NCI-H2171 (cell line): ENCODE measurements at places on chromosomes 7 and 10.

DNA sequence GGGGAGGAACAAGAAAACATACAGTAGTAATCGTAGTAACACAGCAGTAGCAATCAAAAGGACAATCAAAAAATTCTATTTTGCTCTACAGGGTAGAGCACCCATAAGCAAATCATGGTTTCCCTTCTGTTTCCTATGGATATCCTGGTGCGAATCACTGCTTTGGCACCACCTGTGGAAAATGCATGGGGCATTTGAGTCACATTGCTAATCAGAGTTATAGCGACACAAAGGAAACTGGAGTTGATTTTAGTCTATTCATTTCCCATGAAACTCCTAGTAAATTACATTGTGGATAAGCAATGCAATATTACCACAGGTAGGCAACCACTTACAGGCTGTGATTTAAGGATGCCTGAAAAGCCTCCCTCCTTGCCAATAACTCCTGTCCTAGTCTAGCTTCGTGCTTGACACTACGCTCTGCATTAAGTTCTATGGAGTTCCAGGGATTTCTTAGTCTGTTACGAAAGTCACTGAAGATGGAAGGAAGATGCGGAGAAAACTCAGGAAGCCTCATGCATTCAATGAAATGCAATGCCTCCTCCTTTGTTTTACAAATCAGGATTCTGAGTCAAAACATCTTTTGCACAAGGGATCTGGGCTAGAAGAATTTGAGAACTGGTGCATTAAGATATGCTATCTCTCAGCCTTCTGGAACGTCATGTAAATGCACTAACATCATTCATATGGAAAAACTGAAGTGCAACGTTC, 188.4 kb downstream of the DGKI start:
- DNase-seq: no peak

DNA sequence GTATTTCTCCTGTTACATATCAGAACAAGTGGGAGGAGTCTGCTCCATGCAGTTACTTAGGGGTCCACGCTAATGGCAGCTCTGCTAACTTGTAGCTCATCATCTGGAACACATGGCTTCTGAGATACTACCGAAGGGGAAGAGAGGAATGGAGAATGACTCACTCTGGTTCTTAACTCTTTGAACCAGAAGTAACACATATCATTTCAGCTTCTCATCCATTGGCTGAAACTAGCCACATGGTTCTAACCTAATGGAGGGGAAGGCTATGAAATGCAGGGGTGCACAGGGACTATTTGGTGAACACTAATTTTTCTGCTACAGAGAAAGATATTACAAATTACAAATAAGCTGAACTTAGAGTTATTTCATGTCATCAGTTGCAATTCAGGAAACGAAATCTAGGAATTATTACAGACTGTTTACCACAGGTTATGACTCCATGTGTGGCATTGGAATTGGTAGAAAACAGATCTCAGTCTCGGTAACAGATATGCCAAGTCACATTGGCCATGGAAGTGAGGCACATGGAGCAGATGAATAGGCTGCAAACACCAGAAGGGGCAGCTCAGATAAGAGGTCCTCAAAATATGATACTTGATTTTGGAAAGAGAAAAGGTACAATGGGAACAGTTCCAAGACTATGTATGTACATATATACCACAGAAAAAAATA, 9.4 kb upstream of the KAT6B start:
- DNase-seq: no peak

DNA sequence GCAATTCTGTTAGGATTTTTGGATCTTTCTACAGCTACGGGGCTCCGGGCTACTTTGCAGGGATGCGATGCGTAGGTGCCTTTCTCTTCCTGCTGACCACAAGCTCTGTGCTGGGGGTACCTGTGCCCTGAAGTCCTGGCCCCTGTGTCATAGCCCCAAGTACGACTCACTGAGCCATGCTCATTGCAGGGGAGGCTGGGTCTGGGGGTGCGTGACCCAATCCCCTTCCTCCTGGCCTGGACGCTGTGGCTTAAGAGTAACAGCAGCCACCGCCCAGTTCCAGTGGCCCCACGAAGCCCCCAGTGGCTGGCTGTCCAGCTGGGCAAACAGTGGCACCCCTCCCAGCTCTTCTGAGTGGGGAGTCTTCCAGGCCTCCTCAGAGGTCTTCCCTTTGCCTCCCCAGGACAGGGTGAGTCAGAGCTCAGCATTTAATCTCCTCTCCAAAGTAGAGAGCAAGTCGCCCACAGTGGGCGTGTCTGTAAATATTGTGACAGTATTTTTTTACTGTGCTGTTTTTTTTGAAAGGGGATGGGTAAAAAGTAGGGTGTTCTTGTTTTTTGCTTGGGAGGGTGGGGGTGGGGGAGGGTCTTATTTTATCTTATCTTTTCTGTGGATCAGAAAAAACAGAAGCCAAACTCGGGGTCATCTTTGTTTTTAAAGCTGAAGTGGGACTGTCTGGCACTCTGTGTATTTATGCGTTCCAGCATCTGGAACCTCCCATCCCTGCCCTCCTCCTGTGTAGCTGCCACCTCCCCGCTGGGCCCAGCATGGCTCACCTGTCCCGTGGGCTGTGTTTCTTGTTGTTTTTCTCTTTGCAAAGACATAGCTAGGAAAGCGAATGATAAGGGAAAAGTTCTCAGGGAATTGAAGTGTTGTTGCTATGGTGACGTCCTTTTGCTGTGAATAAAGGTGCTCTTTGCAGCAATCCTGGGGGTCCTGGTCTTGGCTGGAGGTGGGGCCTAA, 8.2 kb downstream of the LFNG start:
- no peak for DNase-seq

- no peak for DNase-seq
Observed at GRCh38 chr7:150431839-150432658, 18.4 kb upstream of the GIMAP8 start.

- no peak for DNase-seq
Observed at GRCh38 chr7:127807829-127808228, 155.8 kb downstream of the SND1 start.

- no peak for DNase-seq
Observed at GRCh38 chr10:36195364-36195763, 553.3 kb upstream of the FZD8 start.

GRCh38 chr10:117929327-117930067, 117.2 kb downstream of the RAB11FIP2 start:
- DNase-seq: peak; percentile 0

GRCh38 chr7:127066974-127067373, 185.8 kb downstream of the GRM8 start:
- no peak for DNase-seq

- no peak for DNase-seq
Observed at GRCh38 chr7:16975712-16976111, 93.9 kb upstream of the AGR3 start.

- DNase-seq: no peak
Observed at GRCh38 chr7:29607259-29607658, 43.6 kb downstream of the PRR15 start.

DNA sequence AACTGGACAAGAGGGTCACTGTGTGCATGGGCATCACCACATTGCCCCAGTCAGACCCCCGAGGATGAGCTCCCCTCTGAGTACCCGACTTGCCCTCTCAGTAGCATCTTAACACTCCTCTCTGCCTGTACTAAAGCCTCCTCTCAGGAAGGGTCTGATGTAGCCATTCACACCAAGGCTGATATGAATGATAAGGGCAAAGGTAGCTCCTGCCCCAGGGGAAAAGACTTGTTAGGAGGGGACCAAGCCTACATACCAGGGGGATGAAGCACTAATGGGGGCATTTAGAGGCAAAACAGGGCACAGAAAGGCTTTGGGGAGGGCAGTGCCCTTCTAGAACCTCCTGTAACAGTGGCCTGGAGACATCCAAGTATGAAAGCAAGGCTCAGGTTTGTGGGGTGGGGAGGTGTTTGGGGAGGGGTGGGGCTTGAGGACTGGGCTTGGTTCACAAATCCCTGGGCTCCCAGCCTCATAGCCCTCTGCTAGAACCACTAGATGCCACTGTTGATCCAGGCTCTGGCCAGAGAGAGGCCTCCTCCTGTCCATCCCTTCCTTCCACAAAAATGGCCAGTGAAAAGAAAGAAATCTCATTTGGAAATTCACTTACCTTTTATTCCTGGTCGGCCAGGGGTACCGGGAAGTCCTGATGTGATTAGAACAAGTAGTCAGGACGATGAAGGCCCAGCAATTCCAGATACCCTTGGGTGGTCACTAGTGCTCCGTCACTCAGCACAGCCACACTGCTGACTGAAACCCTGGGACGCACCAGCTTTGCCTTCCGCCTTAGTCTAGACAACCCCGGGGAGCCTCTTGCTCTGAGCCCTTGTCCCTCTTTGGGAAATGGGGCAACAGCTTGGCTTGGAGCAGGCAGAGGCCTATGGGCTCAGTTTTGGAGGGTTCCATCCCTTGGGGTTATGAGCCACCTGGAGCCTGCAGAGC, 40.3 kb downstream of the COL17A1 start:
- no peak for DNase-seq

DNA sequence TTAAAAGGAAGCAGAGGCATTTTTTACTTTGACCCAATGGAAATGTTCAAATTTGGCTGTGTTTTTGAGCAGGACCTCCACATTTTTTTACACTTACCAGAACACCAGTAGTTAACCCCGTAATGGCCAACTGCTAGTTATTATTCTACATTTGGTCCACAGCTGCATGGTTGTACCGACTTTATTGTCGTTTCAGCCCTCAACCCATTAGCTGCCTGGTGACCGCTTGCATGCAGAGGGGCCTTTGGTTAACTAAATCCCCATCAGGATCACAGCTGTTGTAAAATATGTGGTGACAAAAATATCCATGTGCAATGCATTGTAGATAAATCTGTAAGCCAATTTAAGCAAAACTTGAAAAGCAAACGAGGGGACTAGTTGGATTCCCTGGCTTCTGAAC, 342.2 kb upstream of the MEOX2 start:
- DNase-seq: no peak

- no peak for DNase-seq
Observed at GRCh38 chr10:119546009-119546408, 3.5 kb upstream of the RGS10 start.

GRCh38 chr7:42123716-42124115, 113.3 kb downstream of the GLI3 start:
- DNase-seq: no peak

- DNase-seq: no peak
Observed at GRCh38 chr10:124688889-124689670, 55.1 kb downstream of the FAM53B start.

- DNase-seq: no peak
Observed at GRCh38 chr7:43138710-43139109, 26.3 kb downstream of the HECW1 start.

DNA sequence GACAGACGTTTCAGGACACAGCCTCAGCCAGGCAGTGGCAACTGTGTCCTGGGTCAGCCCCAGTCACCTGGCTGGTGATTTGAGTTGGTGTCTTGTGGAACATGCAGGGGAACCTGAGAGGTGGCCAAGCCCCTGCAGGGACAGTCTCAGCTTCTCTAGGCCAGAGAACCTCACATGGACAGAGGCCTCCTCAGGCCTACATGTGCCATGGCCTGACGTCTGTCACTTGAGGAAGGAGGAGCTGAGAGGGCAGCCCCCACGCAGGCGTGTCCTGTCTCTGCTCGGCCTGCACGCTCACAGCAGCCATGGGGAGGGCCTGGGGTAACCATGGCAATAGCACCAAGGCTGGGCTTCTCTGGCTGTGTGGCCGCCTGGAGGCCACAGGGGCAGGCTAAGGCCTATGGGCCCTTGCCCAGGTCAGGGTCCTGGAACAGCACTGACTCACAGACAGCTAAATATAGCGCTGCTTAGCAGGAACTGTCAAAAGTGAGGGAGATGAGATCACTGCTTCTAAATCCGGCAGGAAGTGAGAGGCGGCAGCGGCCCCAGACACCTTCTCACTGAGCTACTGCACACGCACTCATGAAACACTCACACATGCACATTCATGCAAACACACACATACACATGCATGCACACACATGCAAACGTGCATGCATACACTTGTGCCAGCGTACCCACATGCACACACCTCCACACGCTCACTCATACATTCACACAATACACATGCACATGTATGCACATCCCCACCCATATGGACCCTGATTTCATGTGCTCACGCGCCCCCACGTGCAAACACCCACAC, 57.0 kb downstream of the YKT6 start:
- DNase-seq: no peak

DNA sequence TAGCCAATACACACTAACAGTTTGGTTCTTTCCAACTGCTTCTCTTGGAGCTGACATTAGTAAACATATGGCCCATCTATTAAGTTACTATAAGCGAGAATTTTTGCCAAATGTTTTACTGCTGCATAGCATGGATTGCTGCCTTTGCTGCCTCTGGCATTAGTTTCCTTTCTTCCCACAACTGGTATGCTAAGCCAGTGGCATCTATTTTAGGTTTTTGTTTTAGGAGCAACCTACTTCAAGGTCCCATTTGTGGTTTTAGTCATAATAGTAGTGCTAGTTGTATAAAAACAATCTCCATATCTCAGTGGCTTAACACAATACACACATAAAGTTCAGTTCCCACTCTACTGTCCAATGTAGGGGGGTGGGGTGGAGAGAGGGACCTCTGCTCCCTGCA, 25.9 kb upstream of the PANK1 start:
- DNase-seq: no peak

GRCh38 chr7:50939021-50939420, 156.3 kb upstream of the GRB10 start:
- DNase-seq: no peak
